Activated CD4-positive, alpha-beta T cell treated with anti-CD3 and anti-CD28 coated beads, Interleukin-2, amount 50 U/mL, for 48 hours (primary cell): ENCODE measurements at places on chromosomes 3 and 15.

- no peak for DNase-seq
Measured at GRCh38 chr15:33021806-33022389, 172.6 kb downstream of the FMN1 start.

GRCh38 chr3:159992589-159992988 lies 4.0 kb downstream of the IL12A start:
- DNase-seq, result no peak

- no peak for DNase-seq
Measured at GRCh38 chr3:125052624-125053303, 3.0 kb downstream of the HEG1 start.

- DNase-seq, result no peak
Measured at GRCh38 chr3:61828880-61829721, 267.7 kb downstream of the PTPRG start.
